ENCODE measurements at places on chromosomes 6 and 20. TPM values are rescaled to one million over a fixed set of nuclear protein-coding genes. Genes with fewer than 3 reads are reported as not detected.
A peak's percentile ranks its signal among the peaks of the same experiment; 100 is the strongest.

GRCh38 chr6:113855500-113856374 is 1.4 kb upstream of the MARCKS start:
- peak; percentile 91 for DNase-seq

DNA sequence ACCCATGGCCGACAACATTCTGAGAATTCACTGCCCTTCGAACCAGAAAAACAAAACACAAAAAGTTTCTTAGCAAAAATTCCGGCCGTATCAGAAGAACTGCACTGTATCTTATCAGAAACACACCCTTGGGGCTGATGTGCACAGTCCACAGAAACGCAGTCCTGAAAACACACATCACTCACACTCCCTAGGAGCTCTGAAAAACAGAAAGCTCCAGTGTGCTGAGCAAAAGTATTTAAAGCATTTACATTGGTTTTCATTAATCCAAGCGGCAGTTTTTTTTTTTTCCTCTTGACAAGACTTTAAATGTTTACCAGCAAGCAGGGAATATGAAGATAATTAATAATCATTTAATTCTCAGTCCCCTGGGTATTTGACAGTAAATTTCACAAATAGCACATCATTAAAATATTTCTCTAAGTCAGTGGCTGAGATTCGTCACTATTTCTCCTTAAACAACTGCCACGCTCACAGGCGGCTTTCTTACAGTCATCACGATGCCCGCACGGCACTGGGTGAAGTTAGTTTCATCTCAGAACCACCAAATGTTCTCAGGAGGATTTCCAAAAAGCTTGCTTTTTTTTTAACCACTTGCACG is 13.3 kb downstream of the NFATC2 start:
- peak; percentile 88 for DNase-seq

NR2E1 gene
- not detected for total RNA-seq

GRCh38 chr6:42226645-42227143 is 9.0 kb upstream of the MRPS10 start:
- peak; percentile 58 for DNase-seq

GRCh38 chr6:48426636-48427035 is 315.6 kb upstream of the PTCHD4 start:
- DNase-seq, result no peak

TP53TG5 gene
- not detected for total RNA-seq

DNA sequence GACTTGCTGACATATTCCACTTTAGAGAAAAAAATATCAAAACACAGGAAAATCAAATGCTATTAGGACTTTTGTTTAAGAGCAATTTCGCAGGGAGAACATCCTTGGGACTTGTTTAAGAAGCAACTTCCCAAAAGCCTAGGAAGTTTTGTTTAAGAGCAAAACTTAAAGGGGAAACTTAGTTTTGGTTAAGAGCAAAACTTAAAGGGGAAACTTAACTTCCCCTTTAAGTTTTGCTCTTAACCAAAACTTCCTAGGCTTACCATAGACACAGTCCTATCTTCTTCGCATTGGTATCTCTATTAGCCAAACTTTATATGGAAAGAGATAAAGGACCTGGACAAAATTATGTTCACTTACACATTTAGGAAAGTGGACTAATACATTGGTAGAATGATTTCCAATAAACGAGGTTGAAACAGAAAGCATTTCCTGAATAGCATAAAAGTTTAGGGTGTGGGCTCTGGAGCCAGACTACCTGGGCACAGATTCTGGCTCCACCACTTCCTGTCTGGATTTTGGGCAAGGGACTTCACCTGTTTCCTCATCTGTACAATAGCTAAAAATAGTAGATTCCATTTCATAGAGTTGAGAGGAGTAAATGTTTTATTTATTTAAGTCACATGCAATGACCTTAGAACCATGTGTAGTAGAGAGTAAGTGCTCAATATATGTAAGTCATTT is 15.7 kb downstream of the PAQR8 start:
- no peak for DNase-seq

SLC12A5 gene
- total RNA-seq, result under 0.01 TPM

IMPG1 gene
- not detected for total RNA-seq

DNA sequence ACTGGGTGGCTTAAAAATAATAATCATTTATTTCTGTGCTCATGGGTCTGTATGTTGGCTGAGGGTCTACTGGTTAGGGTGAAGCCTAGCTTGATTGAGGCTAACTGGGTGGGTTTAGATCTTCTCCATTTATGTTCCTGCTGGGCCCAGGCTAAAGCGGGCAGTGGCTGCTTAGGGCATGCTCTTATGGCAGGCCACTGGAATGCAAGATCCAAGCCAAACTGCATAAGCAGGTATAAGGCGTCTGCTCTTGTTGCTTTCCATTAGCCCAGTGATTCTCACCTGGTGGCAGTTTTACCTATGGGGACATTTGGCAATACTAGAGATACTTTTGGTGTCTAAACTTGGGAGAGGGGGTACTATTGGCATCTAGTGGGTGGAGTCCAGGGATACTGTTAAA is 44.5 kb downstream of the QKI start:
- DNase-seq, result no peak

GRCh38 chr20:13995841-13996240 is 525 bp downstream of the MACROD2 start:
- peak; percentile 61 for DNase-seq

IL17F gene
- total RNA-seq, result not detected

GRCh38 chr6:130787726-130788500 is 39.3 kb upstream of the SMLR1 start:
- DNase-seq, result no peak

- DNase-seq, result no peak
Observed at GRCh38 chr6:14791526-14791925, 454.3 kb upstream of the JARID2 start.

DNA sequence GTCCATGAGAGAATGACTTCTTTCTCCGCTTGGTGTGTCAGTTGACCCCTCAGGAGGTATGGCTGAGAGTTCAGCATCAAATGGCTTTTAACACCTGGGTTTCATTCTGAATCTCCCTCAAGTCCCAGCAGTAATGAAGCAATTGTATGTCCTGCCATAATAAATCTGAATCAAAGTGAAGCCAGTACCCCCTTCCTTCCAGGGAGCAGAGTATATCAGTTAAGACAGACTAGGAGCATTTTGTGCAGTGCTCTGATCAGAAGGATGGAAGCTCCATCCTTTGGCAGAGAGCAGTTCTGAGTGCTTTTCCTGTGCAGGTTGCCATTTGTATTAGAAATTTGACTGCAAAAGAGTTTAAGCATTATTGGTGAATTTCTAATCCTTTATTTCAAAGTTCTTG is 46.9 kb upstream of the SPACA1 start:
- DNase-seq, result no peak

DNA sequence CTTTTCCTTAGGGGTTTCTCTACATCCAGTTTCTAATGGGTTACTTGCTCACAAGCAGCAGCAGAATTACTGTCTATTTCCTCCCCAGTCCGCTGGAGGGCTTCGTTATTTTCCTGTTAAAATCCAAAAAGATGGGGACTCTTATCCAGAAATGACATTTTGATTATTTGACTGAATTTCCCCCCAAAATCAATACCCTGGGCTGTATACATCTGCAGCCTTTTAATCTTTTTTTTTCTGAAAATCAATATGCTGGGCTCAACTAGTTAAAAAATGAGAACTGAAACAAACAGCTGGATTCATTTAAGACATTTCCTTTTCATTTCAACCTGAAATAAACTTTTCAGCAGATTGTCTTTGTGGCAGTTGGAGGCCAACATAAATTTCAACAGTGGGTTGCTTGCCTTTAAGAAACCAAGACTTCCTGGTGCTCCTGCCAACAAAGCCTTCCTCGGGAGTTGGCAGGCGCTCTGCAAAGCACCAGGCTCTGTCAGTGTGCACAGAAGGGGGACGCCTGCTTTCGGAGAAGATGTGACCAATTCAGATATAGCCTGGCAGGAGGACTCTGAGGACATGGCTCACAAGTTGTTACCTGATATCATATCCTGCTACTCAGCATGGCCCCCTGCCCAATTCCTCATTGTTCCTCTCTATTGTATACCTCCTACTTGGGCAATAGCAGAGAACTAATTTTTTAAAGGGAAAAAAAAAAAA is 204.7 kb upstream of the ARG1 start:
- DNase-seq, result peak; percentile 66

- peak; percentile 65 for DNase-seq
Observed at GRCh38 chr20:35145141-35145564, 2.0 kb downstream of the EDEM2 start.

DNA sequence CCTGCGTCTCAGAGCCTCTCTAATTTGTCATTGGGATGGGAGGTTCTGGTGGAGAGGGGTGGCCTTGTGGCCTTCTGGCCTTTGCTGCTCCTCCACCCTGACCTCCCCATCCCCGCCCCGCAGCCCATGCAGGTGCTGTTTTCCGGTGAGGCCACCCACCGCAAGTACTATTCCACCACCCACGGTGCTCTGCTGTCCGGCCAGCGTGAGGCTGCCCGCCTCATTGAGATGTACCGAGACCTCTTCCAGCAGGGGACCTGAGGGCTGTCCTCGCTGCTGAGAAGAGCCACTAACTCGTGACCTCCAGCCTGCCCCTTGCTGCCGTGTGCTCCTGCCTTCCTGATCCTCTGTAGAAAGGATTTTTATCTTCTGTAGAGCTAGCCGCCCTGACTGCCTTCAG is 171.8 kb upstream of the RNF24 start:
- DNase-seq, result peak; percentile 37

- DNase-seq, result peak; percentile 17
Observed at GRCh38 chr6:3741477-3741871, 10.0 kb downstream of the PXDC1 start.

- DNase-seq, result peak; percentile 39
Observed at GRCh38 chr6:141483598-141484061, 649.1 kb upstream of the GJE1 start.

DNA sequence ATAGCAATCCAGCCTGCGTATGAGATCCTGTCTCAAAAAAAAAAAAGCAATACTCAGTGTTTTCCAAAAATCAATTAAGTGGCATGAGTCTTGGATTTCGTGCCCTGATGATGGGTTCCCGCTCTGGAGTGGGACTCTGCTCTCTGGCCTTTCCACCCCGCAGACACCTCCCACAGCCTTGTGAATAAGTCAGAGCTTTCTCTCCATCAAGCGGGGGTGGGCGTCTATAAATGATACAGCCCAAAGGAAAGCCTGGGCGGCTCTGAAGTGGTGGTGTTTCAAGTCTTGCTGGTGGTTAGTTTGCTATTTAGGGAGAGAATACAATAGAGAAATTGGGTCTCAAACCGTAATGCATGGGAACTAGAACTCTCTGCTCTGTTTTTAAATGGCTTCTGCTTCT is 52.5 kb upstream of the TAGAP start:
- no peak for DNase-seq

- DNase-seq, result peak; percentile 82
Observed at GRCh38 chr6:85403331-85404015, 46.4 kb upstream of the NT5E start.

ZNF322 gene
- total RNA-seq, result 22.7 TPM

CDH26 gene
- total RNA-seq, result under 0.01 TPM

- no peak for DNase-seq
Observed at GRCh38 chr20:2234598-2235191, 61.1 kb upstream of the TGM3 start.

- DNase-seq, result peak; percentile 83
Observed at GRCh38 chr20:7841971-7842310, 98.3 kb downstream of the HAO1 start.

DNA sequence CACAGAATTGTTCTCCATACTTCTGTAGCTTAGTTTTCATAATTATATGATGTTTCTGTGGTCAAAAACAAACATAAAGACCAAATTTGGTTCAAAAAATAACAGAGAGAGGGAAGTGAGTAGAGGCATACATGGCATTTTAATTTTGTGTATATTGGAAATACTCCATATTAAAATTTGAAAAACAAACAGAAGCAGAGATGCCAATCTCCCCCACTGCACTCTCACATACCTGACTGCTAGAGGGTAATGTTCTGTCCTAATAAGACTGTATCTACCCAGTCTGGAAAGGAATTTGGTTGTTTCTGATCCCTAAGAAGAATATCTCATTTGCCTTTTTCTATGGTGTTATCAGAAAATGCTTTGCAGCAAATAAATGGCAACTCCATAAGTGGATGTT is 959.0 kb upstream of the FLRT3 start:
- no peak for DNase-seq

VSTM2L gene
- 2.5 TPM for total RNA-seq

DNA sequence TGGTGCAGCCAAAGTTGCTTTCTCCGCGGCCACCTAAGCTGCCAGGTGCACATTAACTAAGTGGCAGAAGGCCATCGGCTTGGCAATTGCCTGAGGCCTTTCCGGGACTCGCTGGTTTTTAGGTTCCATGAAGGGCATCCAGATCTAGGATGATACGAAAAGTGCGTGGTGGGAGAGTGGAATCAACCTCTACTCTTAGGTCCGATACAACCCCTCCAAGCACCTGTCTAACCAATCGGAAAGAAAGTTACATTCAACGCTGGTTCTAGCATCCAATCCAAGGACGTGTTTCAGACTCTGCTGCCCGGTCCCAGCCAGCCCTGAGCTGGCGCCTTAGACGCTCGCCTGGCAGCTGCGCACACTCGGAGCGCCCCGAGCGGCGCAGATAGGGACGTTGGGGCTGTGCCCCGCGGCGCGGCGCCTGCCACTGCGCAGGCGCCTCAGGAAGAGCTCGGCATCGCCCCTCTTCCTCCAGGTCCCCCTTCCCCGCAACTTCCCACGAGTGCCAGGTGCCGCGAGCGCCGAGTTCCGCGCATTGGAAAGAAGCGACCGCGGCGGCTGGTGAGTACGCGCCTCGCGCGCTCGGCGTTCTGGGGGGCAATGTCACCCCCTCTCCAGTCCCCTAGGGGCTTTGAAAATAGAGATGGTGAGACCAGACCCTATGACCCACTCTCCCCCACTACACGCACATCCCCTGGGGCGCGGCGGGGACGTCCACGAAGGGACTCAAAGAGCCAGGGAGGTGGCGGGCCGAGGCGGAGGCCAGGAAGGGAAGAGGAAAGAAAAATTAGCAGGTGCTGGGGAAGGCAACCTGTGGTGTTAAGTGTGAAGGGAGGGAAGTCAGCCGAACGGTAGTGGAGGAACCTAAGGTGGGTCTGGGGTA is at the start of gene ENPP4:
ENPP4 (plus strand) TSS at position 361 of the 883 bp plus-strand sequence. CDS start 9,595 bp downstream, outside the sequence.
- peak; percentile 97 for DNase-seq

MUC22 gene
- not detected for total RNA-seq

DNA sequence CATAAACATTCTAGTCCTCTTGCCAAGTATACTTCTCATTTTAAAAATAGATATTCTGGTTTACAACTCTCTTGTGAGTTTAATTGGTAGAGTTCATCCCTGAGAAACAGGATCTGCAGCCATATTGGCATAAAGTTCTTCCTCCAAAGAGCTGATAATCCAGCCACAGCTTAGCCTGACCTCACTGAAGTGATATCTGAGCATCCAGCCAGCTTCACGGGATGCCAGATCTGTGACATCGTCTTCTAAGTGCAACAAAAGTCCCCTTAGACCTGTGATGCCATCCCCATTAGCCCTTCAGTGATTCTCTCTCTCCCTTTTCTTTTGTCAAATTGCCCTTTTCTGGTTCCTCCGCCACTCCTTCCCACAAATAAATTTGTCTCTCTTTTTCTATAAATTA is 180.6 kb upstream of the STXBP5 start:
- no peak for DNase-seq

SASH1 gene
- total RNA-seq, result 61.0 TPM

NRM gene
- 2.9 TPM for total RNA-seq
